ENCODE measurements at places on chromosomes 7 and 10. TPM values are rescaled to one million over a fixed set of nuclear protein-coding genes. Genes with fewer than 3 reads are reported as not detected.

Gene ZNF488
- 0.12 TPM for total RNA-seq

Gene RNF32
- total RNA-seq, result 1.7 TPM

Gene TRIL
- total RNA-seq, result 7.1 TPM

Gene ASB4
- total RNA-seq, result 0.12 TPM

Gene GPC2
- total RNA-seq, result 2.5 TPM

Gene FGL2
- 0.20 TPM for total RNA-seq

Gene IGF2BP3
- total RNA-seq, result 120 TPM

Gene UTF1
- total RNA-seq, result not detected

Gene KNDC1
- not detected for total RNA-seq

Gene ERVW-1
- total RNA-seq, result not detected

Gene PKD2L1
- not detected for total RNA-seq

Gene CALHM3
- 6.8 TPM for total RNA-seq

Gene IFIT2
- 5.8 TPM for total RNA-seq

Gene CYP3A4
- not detected for total RNA-seq

Gene PVRIG
- not detected for total RNA-seq

All from RPMI7951 (cell line).